ENCODE measurements at places on chromosomes 13 and 19.

DNA sequence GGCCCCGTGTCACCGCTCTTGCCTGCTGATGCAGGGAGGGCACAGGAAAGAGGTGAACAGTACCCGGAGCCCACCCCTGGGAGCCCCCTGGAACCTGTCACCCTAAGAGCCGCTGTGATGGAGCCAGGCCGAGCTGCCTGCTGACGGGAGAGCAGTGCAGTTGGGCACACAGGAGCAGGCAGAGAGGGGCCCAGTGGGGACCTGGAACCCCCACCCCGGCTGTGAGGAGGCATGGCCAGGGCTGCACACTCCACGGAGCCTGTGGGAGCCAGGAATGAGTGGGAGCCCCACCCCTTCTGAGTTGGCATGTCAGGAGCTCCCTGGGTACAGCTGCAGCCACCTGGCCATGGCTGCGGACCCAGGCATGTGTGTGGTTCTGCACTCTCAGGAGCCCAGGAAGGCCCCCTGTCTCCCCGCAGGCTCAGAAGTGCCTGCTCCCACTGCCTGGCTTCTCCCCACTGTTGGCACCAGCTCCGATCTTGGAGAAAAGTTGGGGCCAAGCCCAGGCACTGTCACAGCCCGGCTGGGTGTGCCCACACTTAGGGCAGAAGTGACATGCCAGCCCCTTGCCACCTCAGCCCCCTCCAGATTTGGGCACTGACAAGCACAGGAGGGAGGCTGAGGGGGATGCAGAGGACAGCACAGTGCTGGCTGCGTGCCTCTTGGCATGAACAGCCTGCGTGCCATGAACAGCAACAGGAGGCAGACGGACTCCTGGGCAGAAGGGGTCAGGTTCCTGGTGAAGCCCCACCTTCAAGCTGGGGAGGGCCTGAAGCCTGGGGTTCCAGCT is 6.3 kb downstream of the CFAP97D2 start:
- no peak for DNase-seq
- H3K36me3 ChIP-seq: no peaks in the 10 kb centered on the region
- H3K27ac ChIP-seq: no peak overlapping the region

GRCh38 chr19:2199861-2200623 is 36.1 kb downstream of the PLEKHJ1 start:
- DNase-seq: no peak
- H3K27ac ChIP-seq: no peak overlapping the region
- peaks cover 26% of the 10 kb centered on the region for H3K36me3 ChIP-seq
- H3K27me3 ChIP-seq: no peaks in the 10 kb centered on the region

DNA sequence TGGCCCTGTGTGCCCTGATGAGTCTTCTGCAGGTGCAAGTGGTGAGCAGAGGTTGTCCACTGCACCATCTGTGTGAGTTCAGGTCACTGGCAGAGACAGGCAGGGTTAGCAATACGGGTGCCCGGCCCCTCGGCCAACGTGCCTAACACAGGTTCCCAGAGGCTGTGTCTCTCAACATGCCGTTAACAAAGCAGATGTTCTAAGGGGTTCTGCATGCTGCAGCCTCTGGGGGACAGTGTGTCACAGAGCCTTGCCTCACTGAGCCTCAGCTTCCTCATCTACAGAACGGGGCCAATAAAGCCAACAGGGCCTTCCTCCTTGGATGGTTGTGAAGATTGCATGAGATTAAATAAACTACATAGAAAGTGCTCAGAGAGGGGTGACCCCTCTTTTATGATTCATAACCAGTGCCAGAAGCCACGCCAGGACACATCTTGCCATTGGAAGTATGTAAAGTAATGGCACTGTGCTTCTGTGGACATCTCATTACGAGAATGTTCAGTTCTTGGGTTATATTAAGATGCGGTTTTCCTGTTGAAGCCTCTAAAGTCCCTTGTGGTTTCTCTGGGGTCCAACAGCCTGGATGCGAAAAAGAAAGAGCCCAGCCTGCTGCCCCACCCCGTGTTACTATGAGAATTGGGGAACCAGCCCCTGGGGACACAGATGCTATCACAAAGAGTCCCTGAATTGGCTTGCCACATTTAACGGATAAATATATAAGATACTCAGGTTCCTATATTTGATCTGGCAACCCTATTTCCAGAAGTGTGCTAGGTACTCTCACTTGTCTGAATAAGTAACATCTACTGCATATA is 11.2 kb upstream of the ARHGEF18 start:
- no peak for DNase-seq
- no peak overlapping the region for H3K4me3 ChIP-seq
- H3K27me3 ChIP-seq: no peaks in the 10 kb centered on the region

DNA sequence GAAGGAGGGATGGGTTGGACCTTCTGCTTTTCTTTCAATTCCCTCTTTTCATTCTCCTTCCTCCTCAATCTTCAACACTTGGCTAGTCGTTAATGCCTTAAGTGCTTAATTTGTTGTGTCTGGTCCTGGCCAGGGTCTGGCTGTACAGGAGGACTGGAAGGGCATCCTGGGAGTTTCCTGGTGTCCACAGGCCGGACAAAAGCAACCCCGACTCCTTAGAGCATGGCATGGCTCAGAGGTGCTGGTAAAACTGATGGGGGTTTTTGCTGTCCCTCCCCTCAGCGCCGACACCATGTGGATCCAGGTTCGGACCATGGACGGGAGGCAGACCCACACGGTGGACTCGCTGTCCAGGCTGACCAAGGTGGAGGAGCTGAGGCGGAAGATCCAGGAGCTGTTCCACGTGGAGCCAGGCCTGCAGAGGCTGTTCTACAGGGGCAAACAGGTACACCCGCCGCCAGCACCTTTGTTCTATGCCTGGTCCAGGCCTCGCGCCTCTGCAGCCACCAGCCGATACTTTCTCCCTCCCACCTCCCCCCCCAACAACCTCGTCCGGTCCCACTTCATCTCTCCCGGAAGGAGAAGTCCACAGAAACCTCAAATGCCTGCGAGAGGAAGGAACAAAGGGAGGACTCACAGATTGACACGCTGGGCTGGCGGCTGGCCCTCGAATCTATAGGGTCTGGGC is 1.4 kb downstream of the UHRF1 start:
- peaks cover 63% of the 10 kb centered on the region for H3K4me1 ChIP-seq
- H3K36me3 ChIP-seq: no peaks in the 10 kb centered on the region
- H3K27me3 ChIP-seq: no peaks in the 10 kb centered on the region
- H3K27ac ChIP-seq: peak overlapping the region; percentile 71

DNA sequence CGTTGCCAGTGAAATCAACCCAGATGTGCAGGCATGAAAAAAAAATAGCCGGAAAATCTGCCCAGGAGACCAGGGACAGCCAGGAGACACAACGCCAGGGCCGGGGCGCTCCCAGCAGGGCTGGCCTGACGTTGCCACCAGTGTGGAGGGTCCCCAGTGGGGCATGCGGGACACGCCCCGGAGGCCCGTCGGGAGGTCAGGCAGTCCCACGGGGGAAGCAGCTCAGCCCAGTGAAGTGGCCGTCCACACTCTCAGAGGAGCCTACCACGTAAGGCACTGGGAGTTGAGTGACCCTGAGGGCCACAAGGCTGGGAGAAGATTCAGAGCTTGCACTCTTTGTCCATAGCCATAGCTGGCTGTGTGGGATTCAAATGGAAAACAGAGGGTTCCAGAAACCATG is 53.2 kb upstream of the GAS6 start:
- H3K27me3 ChIP-seq: peaks cover 41% of the 10 kb centered on the region
- peak; percentile 11 for DNase-seq
- H3K4me1 ChIP-seq: no peaks in the 10 kb centered on the region
- no peaks in the 10 kb centered on the region for H3K36me3 ChIP-seq
- H3K4me3 ChIP-seq: no peak overlapping the region
- no peak overlapping the region for H3K27ac ChIP-seq

- H3K36me3 ChIP-seq: peaks cover 6% of the 10 kb centered on the region
- peaks cover 41% of the 10 kb centered on the region for H3K4me1 ChIP-seq
These were observed 857 bp downstream of the IER2 start for GRCh38 chr19:13150931-13151604.

- DNase-seq: no peak
- H3K27me3 ChIP-seq: no peaks in the 10 kb centered on the region
- H3K4me1 ChIP-seq: no peaks in the 10 kb centered on the region
- H3K27ac ChIP-seq: no peak overlapping the region
- no peaks in the 10 kb centered on the region for H3K36me3 ChIP-seq
These were observed 211.7 kb downstream of the NHLRC3 start for GRCh38 chr13:39249982-39250381.

- H3K36me3 ChIP-seq: peaks cover 49% of the 10 kb centered on the region
- DNase-seq: peak; percentile 82
- no peak overlapping the region for H3K27ac ChIP-seq
These were observed 6.0 kb downstream of the TEKTIP1 start for GRCh38 chr19:3544742-3545668.

DNA sequence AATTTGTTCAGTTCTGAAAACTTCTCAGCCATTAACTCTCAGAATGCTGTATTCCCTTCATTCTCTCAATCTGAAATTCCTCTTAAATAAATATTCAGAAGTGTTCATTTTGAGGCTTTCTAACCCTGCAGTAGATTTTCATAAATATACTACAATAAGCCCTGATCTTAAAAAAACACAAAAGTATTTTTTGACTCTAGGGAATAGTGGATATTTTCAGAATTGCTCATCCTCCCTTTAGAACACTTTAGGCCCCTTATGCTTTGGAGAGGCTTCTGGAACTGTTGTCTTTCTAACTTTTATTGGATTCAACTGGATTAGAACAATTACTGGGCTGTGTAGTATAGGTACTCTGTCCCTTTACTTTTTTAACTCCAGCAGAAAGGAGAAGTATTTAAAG is 1662.6 kb upstream of the MIR17HG start:
- no peak for DNase-seq
- H3K4me3 ChIP-seq: no peak overlapping the region
- no peaks in the 10 kb centered on the region for H3K27me3 ChIP-seq
- H3K4me1 ChIP-seq: no peaks in the 10 kb centered on the region
- H3K36me3 ChIP-seq: no peaks in the 10 kb centered on the region

GRCh38 chr13:34216256-34216655 is 398.3 kb downstream of the RFC3 start:
- no peak for DNase-seq
- H3K4me1 ChIP-seq: no peaks in the 10 kb centered on the region
- no peaks in the 10 kb centered on the region for H3K27me3 ChIP-seq
- no peak overlapping the region for H3K27ac ChIP-seq

GRCh38 chr13:30415430-30416030 is 6.8 kb upstream of the UBE2L5 start:
- H3K27me3 ChIP-seq: no peaks in the 10 kb centered on the region
- H3K36me3 ChIP-seq: no peaks in the 10 kb centered on the region
- peaks cover under 1% of the 10 kb centered on the region for H3K4me1 ChIP-seq
- DNase-seq: no peak
- no peak overlapping the region for H3K4me3 ChIP-seq

GRCh38 chr19:14941189-14941588 is at the start of gene OR7C2:
OR7C2 (plus strand) TSS chr19:14941489; CDS start chr19:14941489, 0 bp downstream.
- no peak for DNase-seq
- no peak within 1 kb of the TSS for H3K4me3 ChIP-seq
- no peak within 1 kb of the TSS for H3K27ac ChIP-seq
- H3K27me3 ChIP-seq: peaks cover 9% of the 10 kb centered on the region
- H3K36me3 ChIP-seq: no peaks in the 10 kb centered on the region
- no peaks in the 10 kb centered on the region for H3K4me1 ChIP-seq

DNA sequence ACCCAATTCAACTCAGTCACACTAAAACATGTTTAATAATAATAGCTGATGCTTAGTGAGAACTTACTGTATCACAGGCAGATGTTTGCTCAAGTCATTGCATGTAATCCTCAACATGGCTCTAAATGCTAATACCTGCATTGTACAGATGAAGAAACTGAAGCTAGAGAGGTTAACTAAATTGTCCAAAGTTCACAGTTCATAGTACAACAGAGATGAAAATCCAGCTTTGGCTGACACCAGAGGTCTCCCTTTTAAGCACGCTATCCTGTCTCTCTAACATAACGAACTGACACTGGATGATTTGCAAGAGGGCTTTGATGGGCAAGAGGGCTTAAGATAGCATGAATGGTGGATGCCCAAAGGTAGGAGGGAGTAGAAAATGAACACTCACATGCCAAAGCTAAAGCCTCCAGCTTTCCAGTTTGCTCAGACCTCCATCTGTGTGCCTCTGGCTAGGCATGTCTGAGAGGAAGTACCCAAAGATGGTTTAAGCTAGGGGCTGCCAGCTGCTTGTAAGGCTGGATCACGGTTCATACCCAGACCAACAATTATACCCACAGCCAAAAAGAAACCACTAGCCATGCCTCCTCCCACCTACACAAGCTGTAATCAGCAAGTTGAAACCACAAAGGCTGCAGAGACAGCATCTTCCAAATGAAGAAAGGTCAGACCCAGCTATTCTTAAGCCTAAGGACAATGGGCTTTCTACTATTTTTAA is 196.9 kb upstream of the UBL3 start:
- no peaks in the 10 kb centered on the region for H3K36me3 ChIP-seq
- no peak overlapping the region for H3K27ac ChIP-seq
- no peak for DNase-seq
- peaks cover 3% of the 10 kb centered on the region for H3K4me1 ChIP-seq
- no peak overlapping the region for H3K4me3 ChIP-seq

All from stomach (tissue), 19 donors.